ELF-1 (cell line): ENCODE measurements at places on chromosomes 6 and 20.

GRCh38 chr6:75116946-75117345 is 88.9 kb downstream of the COL12A1 start:
- DNase-seq: no peak

GRCh38 chr6:11650025-11650696 is 112.6 kb downstream of the TMEM170B start:
- peak; percentile 84 for DNase-seq

GRCh38 chr6:108800427-108800864 is 47.8 kb upstream of the ARMC2 start:
- DNase-seq: no peak

DNA sequence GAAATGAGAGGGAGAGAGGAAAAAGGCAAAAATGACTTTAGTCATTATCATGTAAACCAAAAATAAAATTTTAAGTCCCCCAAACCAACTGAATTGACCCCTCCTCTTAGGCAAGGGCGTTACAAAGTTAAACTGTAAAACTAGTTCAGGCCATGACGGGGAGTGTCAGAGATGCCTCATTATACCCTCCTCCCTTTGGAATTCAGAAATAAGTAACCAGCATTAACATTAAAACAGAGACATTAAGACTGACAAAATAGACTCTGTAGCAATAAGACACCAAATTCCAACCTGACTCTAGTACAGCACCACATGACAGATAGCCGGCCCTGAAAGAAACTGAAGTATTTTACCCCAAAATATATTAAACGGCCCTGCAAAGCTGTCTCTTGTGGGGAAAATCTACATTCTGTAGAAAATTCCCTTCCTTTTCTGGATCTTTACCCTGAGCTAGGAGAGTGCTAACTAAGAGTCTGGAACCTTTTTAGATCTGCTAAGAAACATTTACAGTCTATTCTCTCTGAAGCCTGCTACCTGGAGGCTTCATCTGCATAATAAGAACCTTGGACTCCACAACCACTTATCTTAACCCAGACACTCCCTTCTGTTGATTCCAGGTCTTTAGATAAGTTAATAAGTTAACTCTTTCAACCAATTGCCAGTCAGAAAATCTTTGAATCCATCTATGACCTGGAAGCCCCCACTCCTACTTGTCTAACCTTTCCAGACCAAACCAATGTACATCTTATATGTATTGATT is 150.7 kb downstream of the PKHD1 start:
- peak; percentile 5 for DNase-seq

GRCh38 chr6:88006557-88006956 is 41.1 kb upstream of the SPACA1 start:
- peak; percentile 67 for DNase-seq

GRCh38 chr6:64012351-64013001 is 376.9 kb downstream of the PHF3 start:
- DNase-seq: peak; percentile 24

DNA sequence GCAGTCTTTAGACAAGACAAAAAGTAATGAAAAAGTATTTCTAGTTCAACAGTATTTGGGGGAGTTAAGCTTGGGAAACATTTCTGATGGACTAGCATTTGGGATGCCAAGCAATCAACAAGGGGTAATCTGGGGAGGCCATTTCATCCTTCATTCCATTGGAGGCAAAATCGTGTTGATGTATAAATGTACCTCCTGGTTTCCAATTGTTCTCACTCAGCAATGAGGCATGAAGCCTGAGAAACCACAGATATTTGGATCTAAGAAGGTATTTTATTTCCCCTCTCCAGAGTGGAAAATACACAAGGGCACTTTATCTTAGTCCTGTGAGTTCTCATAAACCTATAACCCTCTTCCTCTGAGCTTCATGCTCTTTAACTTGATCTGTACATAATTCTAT is 68.2 kb downstream of the TBX18 start:
- DNase-seq: no peak

DNA sequence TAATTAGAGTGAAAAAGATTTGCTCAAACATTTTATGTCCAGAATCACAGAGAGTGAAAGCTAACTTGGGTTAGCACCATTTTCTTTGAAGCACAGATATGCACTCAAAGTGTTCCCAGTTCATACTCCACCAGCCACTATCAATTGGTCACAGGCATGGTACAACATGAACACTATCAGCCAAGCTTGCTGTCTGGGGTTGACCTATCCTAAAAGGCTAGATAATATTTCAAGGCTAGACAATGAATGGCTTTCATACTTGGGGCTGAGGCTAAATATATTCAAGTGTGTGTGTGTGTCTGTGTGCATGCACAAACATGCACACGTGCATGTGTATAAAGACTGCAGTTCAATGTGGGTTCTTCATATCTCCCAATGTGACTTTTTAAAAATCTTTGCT is 783.0 kb upstream of the GJE1 start:
- DNase-seq: no peak

- DNase-seq: peak; percentile 72
Measured at GRCh38 chr20:51871943-51872342, 69.6 kb upstream of the SALL4 start.

GRCh38 chr20:49631061-49631716 is 63.3 kb upstream of the PTGIS start:
- peak; percentile 28 for DNase-seq

DNA sequence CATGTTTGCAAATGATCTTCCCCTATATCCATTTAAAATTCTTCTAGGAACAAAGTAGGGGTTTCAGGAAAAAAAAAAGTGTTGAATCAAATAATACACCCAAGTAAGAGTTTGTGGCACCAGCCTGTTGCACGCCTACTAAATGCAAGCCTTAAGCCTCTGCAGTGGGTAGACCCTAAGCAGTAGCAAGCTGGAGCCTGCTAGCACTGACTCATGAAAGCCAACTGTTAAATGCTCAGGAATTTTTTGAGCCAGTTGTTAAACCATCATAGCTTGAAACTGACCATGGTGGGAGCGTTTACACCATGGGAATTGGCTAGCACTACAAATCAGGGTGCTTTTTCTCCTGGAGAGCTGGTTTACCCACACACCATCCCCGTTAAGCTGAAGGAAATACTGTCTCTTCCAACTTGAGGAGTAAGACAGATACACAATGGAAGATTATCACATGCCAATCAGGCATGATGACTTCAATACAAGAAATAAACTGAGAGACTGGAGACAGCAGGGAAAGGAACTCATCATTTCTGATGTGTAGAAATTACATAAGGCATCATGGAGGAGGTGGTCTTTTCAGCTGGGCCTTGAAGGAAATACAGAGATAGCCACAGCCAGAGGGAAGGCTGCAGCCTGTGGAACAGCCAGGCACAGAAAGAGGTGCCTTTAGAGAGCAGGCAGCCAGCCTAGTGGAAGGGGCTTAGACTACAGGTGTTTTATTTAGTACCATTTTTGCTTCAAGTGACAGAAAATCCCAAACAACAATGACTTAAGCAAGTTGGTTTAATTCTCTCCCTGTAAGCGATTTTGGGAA is 110.8 kb downstream of the SNX5 start:
- DNase-seq: no peak

- no peak for DNase-seq
Measured at GRCh38 chr6:34890533-34890925, 1.5 kb downstream of the ANKS1A start.

DNA sequence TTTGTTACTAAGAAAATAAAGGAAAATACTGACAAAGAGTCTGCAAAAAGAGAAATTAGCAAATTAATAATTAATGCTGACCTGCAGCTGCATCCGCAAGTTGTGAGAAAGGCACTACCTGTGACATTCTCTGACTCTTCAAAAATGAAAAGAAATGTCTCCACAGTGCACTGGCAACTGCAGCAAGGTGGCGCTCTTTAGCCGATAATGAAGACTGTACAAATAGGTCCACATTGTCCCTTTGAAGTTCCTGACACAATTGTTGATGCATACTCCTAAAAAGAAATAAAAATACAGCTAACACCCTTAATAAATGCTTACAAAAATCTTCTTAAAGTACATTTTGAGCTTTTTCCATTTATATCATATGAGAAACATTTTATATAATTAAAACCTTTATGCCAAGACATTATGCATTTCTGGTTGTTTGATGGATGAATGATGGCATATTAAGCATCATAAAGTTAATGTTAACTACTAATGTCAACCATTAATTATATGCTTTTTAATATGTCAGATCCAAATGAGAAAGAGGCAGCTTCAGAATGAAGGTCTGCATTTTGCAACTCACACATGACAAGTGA is 96.5 kb downstream of the MMS22L start:
- DNase-seq: peak; percentile 38

GRCh38 chr20:51840865-51841264 is 38.5 kb upstream of the SALL4 start:
- no peak for DNase-seq

DNA sequence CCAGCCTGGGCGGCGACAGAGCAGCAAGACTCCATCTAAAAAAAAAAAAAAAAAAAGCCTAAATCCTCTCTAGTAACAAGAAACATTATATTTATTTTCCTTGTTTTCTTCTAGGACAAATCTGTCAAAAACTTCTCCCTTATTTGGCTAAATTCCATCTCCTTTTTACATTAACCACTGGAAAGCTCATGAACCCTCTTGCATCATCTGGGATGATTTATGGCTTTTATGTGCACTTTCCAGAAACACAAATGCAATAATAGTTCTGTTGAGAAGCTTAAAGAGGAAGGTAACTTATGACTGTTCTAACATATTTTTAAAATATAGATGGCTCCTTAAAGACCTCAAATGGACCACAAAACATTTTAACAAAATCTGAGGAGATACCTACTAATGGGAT is 526.1 kb upstream of the SPTLC3 start:
- no peak for DNase-seq

DNA sequence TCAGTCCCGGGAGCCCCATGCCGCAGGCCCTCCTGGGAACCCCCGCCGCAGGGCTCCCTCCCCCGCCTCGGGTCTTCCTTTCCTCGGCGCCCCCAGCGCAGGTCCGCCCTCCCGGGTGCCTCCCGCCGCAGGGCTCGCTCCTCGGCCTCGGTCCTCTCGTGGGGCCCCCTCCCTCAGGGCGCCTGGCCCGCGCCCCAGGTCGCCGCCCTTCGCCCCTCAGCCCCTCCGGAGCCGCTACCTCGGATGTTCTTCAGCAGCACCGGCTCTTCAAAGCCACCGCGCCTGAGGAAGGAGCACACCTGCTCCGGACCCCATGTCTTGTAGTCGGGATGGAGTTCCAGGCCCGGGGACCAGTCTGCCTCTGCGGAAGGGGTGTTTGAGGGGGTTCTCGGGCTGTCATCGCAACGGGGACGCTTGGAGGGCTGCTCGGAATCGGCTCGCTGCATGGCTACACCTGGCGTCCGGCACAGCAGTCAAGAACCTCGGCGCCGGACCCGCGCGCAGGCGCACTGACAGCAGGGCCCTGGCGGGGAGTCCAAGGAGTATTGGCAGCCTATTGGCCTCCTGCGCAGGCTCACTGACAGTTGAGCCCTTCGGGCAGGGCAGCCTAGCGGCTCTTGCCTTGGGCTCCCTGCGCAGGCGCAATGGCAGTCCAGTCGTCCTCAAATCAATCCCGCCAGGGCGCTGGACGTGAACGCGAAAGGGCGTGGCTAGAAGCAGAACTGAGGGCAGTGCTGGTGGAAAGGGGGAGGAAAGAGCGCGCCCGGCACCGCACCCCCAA is at the start of gene SAMHD1:
Gene SAMHD1, minus strand, starts transcription at position 511 of the 781 bp plus-strand sequence. Its CDS starts 65 bp downstream, at position 446.
- DNase-seq: peak; percentile 94

GRCh38 chr6:5726976-5727718 is 279.6 kb downstream of the NRN1 start:
- DNase-seq: no peak

- DNase-seq: no peak
Measured at GRCh38 chr20:40255365-40255764, 433.7 kb downstream of the MAFB start.

DNA sequence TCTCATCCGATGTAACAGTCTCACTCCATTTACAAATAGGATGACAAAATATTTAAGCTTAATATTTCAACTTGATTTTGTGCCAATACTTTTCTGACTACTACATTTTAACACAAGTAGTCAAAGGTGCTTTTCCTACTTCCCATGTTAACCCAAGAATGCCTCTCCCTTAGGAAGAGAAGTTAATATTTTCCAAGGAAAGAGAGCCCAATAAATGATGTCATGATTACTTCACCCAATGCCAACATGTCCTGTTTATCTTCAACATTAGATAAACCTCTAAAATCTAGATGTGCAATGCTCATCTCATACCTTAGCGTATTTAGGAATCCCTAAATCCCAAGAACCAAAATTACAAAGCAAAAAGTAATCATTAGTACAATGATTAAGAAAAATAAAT is 156.7 kb upstream of the TENT5A start:
- no peak for DNase-seq

- DNase-seq: no peak
Measured at GRCh38 chr6:43708860-43709653, 21.5 kb upstream of the MRPS18A start.

GRCh38 chr6:14016935-14017625 is 92.3 kb downstream of the RNF182 start:
- DNase-seq: no peak

- no peak for DNase-seq
Measured at GRCh38 chr20:46401478-46401860, 4.9 kb downstream of the ELMO2 start.

- DNase-seq: no peak
Measured at GRCh38 chr20:21499641-21500040, 14.2 kb downstream of the NKX2-2 start.

DNA sequence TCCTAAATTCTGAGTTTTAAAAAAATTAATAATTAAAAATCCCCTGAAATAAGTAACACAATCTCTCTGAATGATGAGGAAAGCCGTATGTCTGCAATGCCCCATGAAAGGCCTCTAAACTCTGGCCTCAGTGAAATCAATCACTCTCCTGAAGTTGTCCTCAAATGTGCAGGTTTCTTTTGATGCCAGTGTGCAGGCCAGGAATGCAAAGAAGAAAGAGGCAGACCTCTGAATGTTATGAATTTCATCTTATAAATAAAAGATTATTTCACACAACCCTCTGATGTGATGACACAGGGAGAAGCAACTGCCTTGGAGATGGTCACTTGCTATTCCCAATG is 121.8 kb downstream of the TBXT start:
- no peak for DNase-seq

DNA sequence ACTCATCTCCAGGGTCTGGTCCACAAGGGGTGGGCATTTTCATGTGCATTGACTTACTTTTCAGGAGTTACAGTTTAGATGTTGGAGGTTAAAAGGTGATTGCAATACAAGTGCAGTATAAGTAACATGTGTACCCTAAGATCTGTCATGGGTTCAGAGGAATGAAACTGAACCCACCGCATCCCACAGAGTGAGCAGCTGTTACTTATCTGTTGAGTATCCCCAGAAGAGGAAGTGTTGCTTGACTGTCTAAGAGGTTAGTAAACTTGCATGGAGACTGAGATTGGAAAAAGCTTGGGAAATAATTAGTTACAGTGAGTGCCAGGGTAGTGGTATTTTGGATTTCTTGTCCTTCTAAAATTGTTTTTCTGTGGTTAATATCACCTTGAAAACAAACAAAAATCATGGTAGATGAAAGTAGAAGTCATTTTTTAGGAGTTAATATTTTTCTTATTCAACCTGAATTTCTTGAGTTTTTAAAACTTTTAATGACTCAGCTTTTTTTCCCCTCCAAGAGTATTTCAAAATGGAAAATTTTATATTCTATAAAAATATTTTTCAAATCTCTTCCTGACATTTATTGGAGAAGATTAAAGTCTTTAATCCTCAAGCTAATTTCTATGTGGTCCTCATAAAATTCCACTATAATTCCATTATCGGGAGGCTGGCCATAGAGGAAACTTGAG is 306.1 kb downstream of the ZNF217 start:
- DNase-seq: no peak
